Trophoblast cell (in vitro differentiated cells and primary cell): ENCODE measurements at places on chromosomes 5 and 9.

DNA sequence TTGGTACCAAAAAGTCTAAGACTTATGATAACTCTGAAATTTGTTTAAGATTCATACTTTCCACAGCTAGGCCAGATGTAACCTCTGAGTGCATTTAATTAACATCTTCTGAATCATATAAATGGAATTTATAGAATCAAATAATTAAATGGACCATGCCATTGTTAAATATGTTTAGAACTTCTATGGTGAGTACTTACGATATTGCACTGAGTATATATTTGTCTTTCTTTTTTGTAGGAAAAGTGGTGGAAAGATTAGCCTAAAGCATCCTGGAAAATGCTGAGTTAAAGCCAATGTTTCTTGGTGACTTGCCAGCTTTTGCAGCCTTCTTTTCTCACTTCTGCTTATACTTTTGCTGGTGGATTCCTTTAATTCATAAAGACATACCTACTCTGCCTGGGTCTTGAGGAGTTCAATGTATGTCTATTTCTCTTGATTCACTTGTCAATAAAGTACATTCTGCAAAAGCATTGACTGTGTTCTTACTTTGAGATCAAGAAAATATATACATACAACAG, 11.9 kb downstream of the SPINK6 start:
- DNase-seq: no peak

DNA sequence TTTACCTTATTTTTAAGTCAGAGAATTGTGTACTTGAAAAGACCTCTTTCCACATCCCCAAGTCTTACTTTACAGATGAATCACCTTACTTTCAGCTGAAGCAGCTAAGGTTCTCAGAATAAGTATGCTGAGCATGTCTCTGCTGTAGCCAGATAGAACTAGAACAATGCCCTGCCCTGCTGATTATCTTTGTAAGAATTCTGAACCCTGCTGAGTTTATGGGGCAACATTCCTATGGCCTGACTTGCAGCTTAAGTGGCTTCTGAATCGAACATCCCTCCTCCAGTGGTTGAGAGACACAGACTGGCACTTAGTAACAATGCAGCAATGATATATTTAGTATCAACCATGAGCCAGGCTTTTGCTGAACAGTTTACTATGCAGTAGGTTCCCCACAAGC, 592.0 kb upstream of the WWC1 start:
- peak; percentile 91 for DNase-seq

- DNase-seq: peak; percentile 82
These were observed 21.6 kb downstream of the SH3GLB2 start for GRCh38 chr9:129006328-129007034.

GRCh38 chr5:176644878-176645670, 2.2 kb upstream of the TSPAN17 start:
- no peak for DNase-seq

DNA sequence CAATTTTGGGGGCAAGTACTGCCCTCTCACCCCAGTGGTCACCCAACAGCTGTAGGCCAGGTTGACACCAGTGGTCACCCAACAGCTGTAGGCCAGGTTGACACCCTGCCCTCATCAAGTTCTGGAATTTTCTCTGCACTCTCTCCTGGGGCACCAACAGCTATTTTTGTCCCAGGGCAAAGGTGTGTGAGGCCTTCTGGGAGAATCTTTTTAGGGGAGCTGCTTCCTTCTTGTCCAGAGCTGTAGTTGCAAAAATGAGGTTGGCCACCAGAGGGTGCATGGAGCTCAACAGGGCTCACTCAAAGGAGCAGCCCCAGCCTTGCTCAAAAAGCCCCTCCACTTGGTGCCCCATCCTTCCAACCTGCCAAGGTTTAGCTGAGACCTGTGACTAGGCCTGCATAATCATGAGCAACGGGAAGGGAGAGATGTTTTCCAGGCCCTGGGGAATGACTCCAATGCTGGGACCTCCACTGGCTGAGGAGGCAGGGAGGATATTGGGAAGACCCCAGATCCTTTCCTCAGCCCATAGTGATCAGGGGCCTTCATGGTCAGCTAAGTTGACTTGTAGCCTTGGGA, 10.6 kb upstream of the P4HA2 start:
- peak; percentile 81 for DNase-seq

DNA sequence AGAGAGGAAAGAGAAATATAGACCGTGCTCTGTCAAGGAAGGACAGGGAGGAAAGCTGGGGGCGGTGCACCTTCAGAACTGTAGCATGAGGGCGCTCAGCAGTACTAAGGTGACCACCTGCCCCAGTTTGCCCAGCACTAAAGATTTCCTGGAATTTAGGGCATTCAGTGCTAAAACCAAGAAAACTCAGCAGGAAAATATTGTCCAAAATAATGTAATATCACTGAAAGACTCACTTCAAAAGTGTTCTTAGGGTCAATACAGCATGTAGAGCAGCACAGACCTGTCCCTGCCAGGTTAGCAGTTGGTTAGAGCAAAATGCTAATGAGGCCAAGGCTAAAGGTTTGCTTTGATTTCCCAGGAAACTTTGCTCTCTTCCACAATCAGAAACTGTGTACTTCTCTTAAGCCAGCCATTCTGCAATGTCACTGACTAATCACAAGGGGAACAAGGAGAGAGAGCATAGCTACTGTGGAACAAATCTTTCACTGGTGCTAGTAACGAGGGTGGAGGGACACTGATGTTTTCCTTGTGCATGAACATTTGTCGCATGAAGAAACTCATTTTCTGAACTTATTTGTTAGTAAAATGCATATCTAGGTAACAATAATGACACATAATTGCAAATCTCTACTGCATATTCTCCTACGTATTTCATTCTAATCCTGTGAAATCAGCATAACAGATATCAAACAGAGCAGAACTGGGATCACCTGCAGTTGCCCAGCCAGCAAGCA, 53.0 kb upstream of the GRAMD2B start:
- peak; percentile 70 for DNase-seq

GRCh38 chr9:120475341-120475740, 104.6 kb downstream of the CDK5RAP2 start:
- DNase-seq: no peak

GRCh38 chr9:135582966-135583687, 21.6 kb downstream of the PAEP start:
- no peak for DNase-seq

DNA sequence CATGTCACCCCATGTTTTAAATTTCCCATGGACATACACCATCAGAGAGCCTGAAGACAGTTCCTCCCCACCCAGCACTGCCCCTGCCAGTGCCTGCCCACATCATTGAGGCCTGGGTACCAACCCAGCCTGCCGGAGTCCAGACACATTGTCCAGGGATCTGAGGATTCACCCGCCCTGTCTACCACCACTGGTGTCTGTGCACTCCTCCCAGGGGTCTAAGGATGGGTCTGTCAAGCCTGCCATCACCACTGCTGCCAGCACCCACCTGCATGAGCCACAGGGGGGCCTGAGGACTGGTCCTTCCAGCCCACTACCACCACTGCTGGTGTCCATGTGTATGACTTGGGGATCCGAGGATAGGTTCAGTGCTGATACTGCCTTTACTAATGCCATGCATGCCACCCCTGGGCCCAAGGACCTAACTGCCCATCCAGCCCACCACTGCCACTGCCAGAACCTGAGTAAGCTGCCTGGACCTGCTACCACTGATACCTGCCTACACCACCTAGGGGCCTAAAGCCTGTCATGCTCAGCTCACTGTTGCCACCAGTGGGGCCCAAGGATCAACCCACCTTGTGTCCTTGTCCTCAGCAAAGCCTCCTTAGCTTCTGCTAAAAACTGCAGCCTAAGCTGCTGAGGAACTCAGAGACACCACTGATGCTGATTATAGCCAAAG, 137.8 kb downstream of the GIN1 start:
- DNase-seq: no peak

DNA sequence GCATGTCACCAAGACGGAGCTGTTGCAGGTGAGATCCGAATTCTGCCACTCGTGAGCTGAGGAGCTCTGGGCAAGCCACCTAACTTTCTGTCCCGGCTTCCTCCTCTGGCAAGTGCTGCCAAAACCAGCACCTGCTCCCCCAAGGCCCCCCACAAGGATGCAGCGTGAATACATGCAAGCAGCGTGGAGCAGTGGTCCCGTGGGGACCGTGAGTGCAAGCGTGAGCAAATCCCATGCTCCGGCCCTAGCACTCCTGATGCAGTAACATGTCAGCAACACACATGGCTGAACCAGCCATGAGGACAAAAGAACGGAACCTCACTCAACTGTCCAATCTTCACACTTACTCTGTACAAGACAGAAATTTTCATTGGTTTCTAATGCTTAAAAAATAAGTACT, 31.0 kb downstream of the NSUN2 start:
- no peak for DNase-seq

GRCh38 chr9:14165376-14166035, 148.4 kb downstream of the NFIB start:
- DNase-seq: no peak

DNA sequence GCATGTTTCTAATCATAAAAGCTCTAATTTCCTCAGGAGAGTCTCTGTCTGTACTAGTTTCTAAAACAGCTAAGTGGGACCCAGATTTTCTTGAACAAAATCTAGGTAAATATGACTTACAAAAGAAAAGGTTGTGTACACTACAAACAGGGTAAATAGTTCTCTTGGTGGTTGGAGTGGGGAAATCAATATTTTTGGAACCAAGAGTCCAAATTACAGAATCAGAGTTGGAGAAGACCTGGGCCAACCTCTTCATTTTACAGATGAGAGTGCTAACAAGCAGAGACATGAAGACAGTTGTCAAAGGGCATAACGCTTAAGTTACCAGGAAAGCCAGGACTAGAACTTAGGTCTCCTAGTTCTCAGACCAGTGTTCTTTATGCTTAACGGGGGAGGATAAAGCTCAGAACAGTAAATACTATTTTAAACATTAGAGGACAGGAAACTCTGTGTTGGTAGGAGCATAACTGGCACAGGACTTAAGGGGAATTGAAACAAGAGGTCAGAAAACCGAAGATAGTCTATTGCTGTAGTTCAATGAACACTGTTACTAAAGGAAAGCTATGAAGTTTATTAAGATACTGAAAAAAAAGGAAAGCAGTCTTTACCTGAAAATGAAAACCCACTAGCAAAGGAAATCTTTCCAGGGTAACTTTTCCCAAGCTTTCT, 9.3 kb upstream of the GOLGA1 start:
- DNase-seq: no peak

GRCh38 chr5:10982626-10983025, 221.6 kb upstream of the DAP start:
- no peak for DNase-seq

- no peak for DNase-seq
These were observed 13.7 kb upstream of the TLX3 start for GRCh38 chr5:171295299-171295698.

DNA sequence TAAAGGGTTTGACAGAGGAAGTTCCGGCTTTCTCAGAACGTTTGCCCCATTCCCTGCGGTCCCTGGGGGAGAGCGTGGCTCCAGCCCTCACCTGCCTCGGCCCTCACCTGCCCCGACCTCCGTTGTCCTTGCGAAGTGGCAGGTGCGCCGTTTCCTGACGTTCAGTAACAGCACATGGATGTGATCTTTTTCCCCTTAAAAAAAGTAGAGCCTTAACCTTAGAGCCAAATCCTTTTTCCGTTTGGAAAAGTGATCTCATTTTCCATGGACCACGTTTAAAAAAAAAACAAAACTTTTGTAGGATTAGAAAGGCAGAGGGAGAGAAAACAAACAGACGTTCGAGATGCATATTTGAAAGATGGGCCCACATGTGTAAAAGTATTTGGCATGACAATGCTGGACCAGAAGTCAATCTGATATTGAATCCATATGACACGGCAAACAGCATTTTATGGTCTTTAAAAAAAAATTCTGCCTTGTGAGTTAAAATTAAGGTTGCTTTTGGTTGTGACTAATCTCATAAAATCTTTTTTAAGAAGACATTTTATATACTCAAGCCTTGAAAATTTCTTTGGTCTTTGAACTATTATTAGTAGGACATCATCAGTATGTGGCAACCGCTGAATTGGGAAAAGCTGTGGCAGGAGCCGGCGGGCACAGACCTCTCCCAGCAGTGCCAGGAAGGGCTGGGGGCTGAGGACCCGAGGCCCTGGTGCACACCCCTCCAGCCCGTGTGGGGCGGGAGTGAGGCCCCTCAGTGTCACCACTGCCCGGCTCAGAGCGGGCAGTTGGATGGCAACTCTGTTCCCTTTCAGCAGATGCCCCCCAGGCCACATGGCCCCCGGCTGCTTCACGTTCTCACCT, 42.5 kb upstream of the EXOC3 start:
- no peak for DNase-seq

DNA sequence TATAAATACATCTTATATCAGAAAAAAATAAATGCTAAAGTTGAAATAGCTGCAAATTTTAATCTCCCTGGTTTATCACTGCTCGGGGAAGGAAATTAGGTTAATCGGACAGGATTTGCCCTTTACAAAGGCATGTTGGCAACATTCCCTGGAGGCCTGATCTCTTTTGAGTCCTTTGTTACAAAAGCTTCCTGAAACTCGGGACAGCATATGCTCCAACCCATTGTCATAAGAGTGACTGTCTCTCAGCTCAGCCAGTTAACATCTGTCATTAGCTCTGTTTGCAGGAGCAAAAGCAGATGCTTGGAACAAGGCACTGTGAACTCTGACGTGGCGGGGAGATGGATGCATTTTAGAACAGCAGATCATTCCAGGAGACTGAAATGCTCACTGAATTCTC, 80.6 kb downstream of the MYO10 start:
- DNase-seq: no peak

DNA sequence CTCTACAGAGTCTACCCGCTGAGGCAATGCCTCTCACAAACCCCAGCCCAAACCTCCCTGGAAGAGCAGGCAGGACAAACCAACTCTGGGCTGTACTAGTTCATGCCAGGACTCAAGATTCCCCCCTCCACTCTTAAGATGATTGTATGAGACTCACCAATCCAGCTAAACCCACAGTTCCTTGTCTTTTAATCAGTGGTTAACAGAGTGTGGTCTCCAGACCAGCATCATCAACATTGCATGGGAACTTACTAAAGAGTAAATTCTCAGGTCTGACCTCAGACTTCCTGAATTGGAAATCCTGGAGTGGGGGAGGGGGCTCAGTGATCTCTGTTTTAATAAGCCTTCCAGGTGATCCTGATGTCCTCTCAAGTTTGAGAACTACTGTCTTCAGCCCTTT, 240.9 kb downstream of the GAS1 start:
- DNase-seq: peak; percentile 37

- DNase-seq: no peak
These were observed 42.3 kb upstream of the NR3C1 start for GRCh38 chr5:143445776-143446175.

DNA sequence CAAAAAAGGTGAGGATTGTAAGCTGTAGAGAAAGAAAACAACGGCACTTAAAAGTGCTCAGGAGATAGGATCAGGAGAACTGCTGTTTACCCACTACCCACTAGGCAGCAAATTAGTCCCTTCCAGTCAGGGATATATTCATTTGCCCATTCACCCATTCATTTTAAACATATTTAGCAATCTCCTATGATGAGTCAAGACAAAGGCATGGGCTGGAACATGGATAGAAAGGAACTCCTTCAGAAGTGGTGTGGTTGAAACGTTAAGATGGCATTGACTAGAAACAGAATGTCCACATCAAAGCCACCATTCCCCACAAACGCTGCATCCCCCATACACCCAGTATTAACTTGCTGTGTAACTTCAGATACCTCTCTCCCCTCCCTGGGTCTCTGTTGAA, 225.7 kb downstream of the ASTN2 start:
- peak; percentile 80 for DNase-seq

GRCh38 chr9:15736569-15736968, 183.7 kb downstream of the CCDC171 start:
- DNase-seq: no peak
